ENCODE measurements at places on chromosomes 5 and 9.

- DNase-seq = no peak
These were observed 135.9 kb downstream of the GADD45G start for GRCh38 chr9:89740722-89741121.

- no peak for DNase-seq
These were observed 25.2 kb upstream of the CTSV start for GRCh38 chr9:97064176-97064575.

GRCh38 chr5:65102976-65103711 lies 334.4 kb downstream of the CWC27 start:
- peak; percentile 18 for DNase-seq

DNA sequence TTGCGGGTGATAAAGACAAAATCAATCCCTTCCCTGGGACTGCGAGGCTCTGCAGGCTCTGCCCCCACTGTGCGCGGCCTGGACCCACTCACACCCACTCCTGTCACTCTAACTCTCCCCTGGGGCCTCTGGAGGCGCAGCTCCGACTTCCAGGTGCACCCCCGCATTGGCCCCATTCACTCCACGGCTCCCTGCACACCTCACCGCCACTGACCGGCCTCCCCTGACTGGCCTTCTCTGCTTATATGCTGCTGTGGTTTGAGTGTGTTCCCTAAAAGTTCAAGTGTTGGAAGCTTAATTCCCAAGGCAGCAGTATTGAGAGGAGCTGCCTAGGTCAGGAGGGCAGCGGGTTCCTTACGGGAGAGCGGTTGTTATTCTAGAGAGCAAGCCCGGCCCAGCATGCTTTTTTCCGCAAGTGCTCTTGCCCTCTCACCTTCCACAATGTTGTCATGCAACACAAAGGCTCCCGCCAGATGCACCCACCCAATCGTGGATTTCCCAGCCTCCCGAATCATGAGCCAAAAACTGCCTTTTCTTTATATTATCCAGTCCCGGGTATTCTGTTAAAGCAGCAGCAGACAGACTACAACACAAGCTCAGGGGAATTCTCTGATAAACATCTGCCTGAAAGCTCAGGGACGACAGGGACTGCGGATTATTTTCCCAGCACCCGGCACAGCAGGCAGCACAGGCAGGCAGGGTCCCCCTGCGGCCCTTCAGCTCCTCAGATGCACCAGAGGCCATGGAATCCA lies 73.5 kb upstream of the LRRTM2 start:
- no peak for DNase-seq

GRCh38 chr5:173140769-173141168 lies 3.6 kb upstream of the BNIP1 start:
- no peak for DNase-seq

- no peak for DNase-seq
These were observed 190.7 kb upstream of the SLC27A6 start for GRCh38 chr5:128774605-128775004.

- no peak for DNase-seq
These were observed 185.0 kb downstream of the DIRAS2 start for GRCh38 chr9:90457386-90458190.

All from stimulated activated CD8-positive, alpha-beta memory T cell treated with anti-CD3 and anti-CD28 coated beads, Interleukin-2, amount 100 ng/mL, for 1 hour (primary cell).